B cell (primary cell): ENCODE measurements at places on chromosomes 5 and 9.

DNA sequence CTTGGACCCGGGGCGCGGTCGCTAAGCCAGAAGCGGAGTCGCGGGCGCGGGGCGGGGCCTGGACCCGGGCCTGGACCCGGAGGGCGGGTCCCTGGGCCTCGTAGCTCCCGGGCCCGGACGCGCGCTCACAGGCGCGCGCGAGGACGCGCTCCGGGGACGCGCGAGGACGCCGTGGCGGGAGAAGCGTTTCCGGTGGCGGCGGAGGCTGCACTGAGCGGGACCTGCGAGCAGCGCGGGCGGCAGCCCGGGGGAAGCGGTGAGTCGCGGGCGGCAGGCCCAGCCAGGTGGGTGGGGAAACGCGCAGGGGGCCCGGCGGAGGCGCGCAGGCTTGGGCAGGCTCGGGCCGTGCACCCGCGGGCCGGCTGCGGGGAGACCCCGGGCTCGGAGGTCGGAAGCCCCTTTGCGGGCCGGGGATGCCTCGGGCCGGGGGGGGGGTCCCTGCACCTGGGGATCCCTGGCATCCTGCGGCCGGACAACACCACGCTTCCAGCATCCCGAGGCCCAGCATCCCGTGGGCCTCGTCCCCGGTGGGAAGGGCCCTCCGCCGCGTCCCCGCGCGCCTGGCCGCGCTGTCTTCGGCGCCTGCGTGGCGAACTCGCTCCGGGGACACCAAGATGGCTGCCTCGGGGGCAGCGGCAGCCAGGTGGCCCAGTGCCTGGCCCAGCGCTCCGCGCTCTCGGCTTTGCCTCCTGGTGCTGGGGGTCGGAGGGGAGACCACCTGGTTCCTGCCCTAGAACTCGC lies at the start of gene SFXN1:
SFXN1 (plus strand) TSS at position 177 of the 741 bp plus-strand sequence. CDS start 13,544 bp downstream, outside the sequence.
- peak; percentile 76 for DNase-seq

DNA sequence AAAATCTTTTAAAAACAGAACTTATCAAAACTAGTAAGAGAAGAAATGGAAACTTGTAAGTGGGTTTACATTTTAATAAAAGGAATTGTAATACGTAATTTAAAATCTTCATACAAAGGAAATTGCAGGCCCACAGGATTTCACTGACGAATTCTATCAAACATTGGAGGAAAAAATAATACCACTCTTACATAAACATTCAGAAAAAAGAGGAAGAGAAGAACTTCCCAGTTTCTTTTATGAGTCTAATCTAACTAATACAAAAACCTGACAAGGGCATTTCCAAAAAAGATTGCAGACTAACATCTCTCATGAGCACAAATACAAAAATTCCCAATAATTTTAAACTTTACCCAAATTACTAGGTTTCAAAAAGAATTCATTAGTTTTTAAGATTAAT lies 149.0 kb downstream of the RANBP17 start:
- DNase-seq, result no peak

DNA sequence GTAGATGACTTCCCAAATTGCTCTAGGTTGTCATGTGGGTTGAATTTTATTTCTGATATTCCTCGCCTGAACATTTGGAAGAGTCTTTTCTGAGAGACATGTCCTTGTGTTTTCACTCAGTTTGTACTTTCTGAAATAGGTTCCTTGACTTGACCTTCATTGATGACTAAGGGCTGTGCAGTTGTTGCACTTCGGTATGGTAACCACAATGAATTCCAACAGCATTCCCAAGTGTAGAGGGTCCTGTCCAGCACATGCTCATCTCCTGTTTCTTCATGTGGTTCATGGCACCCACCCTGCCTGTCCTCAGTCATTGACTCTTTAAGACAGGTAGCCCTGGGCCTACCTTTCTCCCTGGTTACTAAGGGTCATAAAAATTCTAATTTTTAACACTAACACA lies 527.8 kb downstream of the MTRR start:
- no peak for DNase-seq

DNA sequence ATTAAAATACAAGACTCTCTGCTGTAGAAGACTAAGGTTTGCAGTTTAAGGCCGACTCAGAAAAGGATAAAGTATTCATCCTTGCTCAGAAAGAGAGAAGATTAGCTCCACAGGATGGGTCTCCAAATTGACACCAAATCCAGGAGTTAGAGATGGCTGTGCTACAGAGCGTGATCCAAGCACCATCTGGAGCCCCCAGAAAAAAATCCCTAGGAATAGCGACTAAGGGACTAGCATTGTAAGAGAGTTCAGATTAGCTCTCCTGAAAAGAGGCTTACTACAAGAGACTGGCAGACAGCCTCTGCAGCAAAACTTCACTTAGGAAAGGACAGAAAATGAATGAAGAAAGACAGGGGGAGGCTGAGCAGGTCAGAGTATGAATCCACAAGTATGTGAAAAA lies 3.7 kb downstream of the SIL1 start:
- no peak for DNase-seq

DNA sequence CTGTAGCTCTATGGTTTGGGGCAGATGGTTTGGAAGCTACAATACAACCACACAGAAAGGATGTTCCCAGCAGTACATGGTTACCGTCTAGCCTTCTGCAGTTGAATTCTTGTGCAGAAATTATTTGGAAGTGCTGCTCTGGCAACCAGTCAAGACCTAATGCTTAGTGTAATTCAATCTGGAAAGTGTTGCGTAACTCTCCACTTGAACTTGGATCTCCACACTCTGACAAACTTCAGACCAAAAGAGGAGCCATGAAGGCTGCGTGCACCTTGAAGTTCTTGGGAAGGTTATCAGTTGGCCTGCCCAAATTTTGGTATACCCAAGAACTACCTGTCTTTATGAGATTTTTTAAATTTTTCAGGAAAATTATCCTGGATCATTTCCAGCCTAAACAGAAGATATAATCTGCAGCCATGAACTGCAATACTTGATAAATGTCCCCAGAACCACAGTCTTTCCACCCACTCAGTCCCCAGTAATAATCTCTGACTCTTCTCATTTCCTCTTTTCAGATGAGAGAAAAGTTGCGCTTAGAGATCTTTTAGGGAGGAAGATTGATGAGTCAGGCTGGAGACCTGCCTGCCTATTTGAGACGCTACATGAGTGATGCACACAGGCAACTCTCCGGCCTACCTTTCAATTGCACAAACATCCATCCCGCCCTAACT lies 159.9 kb downstream of the FANCC start:
- no peak for DNase-seq

DNA sequence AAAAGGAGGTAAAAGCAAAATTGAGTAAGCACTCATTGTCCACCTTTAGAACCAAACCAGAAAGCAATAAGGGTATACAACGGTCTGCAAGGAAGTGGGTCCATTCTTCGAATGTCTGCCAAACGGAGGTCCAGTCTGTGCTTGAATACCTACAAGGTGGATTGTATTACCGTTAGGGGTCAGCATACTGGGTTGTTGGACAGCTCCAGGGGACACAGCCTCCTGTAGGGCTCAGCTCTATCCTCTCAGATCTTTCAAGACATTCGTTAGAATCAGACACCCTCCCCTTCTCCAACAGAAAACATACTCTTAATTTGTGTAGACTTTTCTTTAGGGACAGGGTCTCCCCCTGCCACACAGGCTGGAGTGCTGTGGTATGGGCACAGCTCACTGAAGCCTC lies 5.5 kb downstream of the ASTN2 start:
- no peak for DNase-seq
